ENCODE measurements at places on chromosomes 1 and 21. TPM values are rescaled to one million over a fixed set of nuclear protein-coding genes. Genes with fewer than 3 reads are reported as not detected.

DNA sequence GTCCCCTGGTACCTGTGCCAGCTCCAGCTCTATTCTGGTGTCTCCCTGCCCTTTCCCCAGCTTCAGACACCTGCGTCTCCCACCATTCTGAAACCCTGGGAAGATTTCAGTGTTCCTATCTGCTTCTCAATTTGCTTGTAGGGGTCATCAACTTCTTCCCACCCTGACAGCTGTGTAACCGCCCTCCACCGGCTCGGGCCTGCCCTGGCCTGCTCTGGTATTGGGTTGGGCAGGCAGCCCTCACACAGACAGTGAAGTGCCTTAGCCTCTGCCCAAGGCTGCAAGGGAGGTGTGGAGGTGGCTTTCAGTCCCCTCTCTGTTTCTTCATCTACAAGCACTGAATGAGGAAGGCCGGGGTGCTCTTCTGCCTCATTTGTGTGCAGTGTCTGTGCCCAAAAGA is 97.2 kb downstream of the LAMC2 start:
- DNase-seq, result no peak

DNA sequence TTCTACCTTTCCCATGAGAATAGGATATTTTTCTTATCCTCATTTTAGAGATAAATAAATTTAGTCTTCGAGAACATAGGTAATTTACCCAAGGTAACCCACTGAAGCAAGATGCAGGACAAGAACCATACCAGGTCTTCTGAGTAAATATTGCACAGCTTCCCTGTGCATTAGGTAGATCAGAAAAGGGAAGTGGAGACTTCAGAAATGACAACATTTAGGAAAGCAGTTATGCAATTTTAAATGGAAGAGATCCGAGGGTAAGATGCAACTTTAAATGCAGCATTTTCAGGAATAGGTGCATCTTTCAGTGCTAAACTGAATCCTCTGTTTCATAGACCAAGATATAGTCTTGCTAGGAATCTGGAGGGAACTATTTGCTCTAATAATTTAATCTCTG is 206.4 kb upstream of the SGIP1 start:
- DNase-seq, result no peak

DNA sequence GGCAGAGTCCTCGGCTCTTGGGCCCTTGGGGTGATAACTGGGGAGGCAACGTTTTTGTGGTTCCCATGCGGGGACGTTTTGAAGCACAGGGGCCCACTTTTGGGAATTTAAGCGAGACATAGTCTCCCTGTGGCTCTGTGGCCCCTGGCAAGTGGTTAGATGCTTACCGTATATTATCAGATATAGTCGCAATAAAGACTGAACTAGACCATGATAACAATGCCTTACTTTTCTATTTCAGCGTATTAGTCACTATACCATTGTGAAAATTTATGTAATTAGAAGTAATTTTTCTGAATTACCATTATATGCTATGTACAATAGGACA is 538 bp upstream of the RCAN1 start:
- no peak for DNase-seq

- DNase-seq, result no peak
Measured at GRCh38 chr1:191615101-191615821, 543.0 kb upstream of the RGS18 start.

DNA sequence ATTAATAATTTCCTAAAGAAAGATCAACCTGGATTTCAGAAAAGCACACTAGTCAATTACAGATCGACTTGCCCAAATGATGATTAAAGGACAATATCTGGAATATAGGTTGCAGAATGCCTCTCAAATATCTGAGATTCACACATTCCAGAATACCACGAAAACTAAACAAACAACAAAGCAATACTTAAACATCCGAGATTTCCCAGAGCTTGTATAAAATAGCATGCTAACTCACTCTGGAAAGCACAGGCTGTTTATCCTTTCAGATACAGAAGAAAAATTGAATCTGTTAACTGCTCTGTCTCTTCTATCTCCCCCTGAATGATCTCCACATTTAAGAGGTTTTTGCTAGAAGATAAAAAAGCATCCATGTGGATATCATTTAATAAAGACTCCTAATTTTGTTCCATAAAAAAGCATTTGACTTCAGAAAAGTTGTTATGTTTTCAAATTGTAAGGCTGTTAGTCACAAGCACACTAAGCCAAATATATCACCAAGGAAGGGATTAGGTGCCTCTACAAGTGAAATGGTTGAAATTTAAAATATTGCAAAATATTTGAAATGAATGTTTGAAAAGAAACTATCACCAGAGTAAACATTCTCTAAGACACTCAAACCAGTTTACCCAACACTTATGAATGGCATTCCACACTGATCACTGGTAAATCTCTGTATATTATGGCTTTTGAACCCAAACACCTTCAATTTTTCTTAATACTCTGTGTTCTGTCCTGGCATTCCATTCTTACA is 865.1 kb upstream of the ADAMTS5 start:
- DNase-seq, result no peak

- DNase-seq, result no peak
Measured at GRCh38 chr1:79264975-79265818, 258.7 kb upstream of the ADGRL4 start.

GRCh38 chr1:161019751-161020495 is 1.0 kb downstream of the F11R start:
- DNase-seq, result peak; percentile 56

- DNase-seq, result no peak
Measured at GRCh38 chr1:64231153-64231552, 27.7 kb downstream of the UBE2U start.

Gene ADAM30
- total RNA-seq, result not detected

Gene UBL4B
- not detected for total RNA-seq

Gene DEPDC1
- 25.3 TPM for total RNA-seq

Gene LCE3D
- total RNA-seq, result not detected

DNA sequence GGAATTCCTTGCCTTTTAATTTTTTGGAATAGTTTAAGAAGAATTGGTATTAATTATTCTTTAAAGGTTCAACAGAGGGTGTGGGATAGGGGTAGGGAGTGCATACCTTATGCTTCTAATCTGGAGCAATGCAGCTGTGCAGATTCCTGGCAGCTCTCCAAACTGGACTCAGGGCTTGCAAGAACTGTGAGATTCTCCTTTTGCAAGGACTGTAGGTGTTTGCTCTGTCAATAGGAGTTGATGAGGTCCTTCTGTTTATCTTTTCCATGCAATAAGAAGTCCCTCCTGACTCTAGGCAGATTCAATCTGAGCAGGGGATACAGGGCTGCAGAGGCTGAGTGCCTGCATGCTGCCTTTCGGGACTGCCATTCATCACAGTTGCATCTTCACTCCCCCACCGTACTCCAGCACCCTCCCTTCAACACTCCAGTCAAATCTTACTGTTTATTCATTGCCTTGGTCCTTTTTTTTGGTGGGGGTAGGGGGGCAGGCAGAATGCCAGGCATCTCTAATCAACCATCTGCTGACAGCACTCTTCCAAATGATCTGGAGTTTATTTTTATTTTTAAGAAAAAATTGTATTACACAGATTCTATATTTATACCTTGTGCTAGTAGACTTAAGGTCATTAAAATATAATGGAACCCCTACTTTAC is 122.3 kb downstream of the DISC1 start:
- DNase-seq, result no peak

- DNase-seq, result no peak
Measured at GRCh38 chr1:40840526-40841323, 21.4 kb downstream of the CITED4 start.

GRCh38 chr1:40939320-40940059 is 40.0 kb upstream of the CTPS1 start:
- no peak for DNase-seq

DNA sequence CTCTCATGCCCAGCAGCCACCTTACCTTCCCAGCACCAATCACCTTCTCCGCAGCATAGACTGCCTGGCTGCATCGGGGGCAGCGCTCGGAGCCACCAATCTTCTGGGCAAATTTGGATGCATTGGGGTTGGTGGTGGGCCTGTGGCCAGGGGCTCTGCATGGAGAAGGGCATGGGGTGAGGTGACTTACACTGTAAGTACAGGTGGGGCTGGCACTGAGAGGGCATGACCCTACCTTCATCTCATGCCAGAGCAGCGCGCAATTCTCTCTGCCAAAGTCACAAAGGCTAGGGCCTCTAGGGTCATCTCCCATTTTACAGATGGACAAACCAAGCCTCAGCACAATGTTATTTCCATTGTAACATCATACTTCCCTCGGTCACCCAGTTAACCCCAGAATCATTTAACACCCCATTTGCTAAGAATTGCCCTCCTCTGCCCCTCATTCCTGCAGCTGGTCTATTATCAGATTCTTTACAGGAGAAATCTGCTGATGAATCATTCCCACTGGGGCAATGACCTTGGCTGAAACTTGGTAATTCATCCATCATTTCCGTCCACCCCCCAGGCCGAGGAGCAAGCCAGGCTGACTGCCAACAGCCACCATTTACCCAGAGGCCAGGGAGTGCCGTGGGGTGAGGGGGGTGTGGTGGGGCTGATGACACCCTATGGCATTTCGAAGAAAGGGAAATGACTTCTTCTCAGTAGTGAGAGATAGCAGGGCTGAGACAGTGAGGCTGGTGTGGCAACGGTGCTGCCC is 17.9 kb downstream of the CSRP1 start:
- DNase-seq, result no peak

All from urinary bladder (tissue), 4 donors.